Activated CD4-positive, alpha-beta T cell treated with anti-CD3 and anti-CD28 coated beads, Interleukin-2, amount 50 U/mL, for 4 hours (primary cell): ENCODE measurements at places on chromosomes 7 and 10.

DNA sequence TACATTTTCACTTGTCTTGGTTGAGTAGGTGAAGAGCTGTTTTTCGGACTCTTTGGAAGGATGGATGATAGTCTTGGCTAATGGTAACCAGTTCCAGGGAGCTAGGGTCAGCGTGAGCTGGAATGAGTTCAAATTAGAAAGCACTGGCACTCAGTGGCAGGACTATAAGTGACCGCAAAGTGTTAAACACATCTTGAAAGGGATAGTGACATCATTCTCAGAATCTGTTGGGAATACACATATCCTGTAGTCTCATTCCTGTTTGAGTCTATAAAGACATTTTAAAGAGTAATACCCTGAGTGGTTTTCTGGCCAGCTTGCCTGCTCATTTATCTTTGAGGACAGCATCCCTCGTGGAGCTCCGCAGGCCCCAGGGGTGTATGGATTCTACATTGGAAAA lies 56.7 kb upstream of the TMEM248 start:
- DNase-seq: no peak

DNA sequence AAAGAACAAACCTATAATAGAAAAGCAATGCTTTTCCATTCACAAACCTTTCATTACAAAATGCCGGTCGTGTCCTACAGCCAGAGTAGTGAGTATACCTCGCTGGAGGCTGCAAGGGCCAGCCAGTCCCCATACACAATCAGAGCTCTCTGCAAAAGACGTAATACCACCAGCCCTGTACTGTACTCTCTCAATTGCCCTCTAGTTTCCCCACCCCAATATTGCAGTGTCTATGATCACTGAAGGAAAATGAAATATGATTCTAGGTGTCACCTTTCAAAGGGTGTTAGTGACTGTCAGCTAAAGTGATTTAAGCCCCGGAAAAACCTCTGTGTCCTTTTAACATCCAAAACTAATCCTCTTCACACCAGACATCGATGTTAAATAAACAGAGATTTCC lies 24.8 kb downstream of the PLXNA4 start:
- no peak for DNase-seq

- no peak for DNase-seq
Measured at GRCh38 chr7:139687980-139688632, 89.7 kb downstream of the HIPK2 start.

- no peak for DNase-seq
Measured at GRCh38 chr10:82148764-82149163, 273.8 kb downstream of the NRG3 start.

- no peak for DNase-seq
Measured at GRCh38 chr7:30364773-30365172, 80.4 kb downstream of the ZNRF2 start.

DNA sequence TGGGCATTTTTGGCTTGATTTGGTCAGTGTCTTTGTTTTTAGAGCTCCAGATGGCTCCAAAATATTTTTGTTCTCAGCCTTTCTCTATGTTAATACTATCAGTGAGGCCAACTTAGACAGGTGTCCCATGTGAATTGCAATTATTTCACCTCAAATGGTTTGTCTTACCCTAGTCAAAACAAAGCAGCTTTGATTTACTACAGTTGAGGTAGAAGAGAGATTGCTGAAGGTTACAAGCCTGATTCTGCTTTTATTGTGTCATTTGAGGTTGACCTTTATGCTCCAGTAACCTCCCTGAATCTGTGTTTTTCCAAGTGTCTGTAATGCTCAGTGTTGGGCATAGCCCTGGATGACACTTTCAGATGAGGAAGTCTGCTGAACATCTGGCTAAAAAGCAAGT lies 882.9 kb downstream of the NRG3 start:
- DNase-seq: no peak

- DNase-seq: no peak
Measured at GRCh38 chr7:130615583-130615982, 53.0 kb downstream of the COPG2 start.

GRCh38 chr7:41878309-41879295 lies 175.7 kb upstream of the INHBA start:
- DNase-seq: no peak

DNA sequence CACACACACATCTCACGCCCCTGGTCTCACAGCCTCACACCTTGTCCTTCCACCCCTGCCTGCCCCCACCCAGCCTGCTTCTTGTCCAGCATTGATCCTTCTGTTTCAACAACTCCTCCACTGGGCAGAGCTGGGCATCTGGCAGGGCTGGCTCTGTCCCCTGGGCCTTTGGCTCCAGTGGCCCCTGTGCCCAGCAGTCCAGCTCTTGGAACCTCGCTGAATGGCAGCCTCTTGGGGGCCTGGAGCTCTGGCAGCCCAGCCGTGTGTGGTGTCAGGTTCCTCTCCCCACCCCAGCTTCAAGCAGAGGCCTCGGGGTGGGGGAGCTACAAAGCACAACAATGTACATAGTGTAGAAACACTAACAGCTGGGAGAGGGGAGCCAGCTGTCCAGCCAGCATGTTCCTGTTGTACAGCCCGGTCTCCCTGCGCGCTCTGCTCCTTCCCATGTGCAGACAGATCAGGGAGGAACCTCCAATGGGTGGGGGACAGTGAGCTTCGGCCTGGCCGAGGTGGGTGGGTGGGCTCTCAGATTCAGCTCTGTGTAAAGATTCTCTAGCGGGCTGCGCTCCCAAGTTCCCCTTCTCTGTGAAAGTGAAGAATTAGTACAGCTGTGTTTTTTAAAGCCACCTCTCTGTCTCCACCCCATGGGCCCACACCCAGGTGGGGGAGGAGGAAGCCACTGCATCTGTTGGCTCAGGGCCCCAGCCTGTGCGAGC lies 19.4 kb downstream of the ZMIZ2 start:
- DNase-seq: peak; percentile 12

GRCh38 chr7:94403546-94403945 lies 8.9 kb downstream of the COL1A2 start:
- DNase-seq: no peak

DNA sequence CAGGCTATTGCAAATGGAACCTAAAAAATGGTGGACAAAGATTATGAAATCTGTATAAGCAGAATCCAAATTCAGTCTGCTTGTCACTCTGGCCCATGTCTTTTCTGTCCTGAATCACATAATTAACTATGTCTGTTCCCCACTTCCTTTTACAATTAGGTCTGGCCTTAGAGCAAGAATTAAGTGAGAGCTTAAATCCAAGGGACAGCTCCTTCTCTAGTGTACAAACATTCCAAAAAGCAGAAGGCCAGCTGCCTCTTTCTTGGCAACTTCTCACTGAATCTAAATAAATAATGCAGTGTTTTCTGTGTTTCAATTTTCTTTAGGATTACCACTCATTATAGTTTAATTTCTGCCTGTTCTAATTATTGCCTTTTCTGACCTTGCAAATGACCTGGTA lies 39.3 kb upstream of the NEBL start:
- DNase-seq: no peak

GRCh38 chr7:99141841-99142726 lies 1.8 kb downstream of the SMURF1 start:
- DNase-seq: peak; percentile 73

- DNase-seq: no peak
Measured at GRCh38 chr10:78957471-78958039, 111.2 kb upstream of the ZMIZ1 start.

- no peak for DNase-seq
Measured at GRCh38 chr10:61124756-61125530, 181.0 kb upstream of the RHOBTB1 start.

GRCh38 chr7:131335639-131336381 lies 8.1 kb downstream of the MKLN1 start:
- DNase-seq: no peak

DNA sequence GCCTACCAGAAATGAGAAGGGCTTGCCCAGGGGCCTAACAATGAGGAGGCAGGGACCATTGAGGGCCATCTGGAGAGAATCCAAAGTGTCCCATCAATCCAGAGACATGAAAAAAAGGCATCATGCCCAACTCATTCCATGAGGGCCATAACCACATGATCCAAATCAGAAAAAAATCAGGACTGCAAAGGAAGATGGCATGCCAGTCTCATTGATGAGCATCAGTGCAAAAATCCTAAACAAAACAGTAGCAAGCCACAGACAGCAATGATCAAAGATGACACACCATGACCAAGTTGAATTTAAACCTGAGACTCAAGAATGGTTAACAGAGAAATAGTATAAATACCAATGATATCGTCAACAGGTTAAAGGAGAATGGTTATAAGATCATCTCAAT lies 7.0 kb upstream of the CYP3A4 start:
- no peak for DNase-seq

- DNase-seq: no peak
Measured at GRCh38 chr10:13945390-13946208, 358.8 kb downstream of the PRPF18 start.

GRCh38 chr7:112322070-112322469 lies 115.6 kb downstream of the ZNF277 start:
- DNase-seq: no peak

DNA sequence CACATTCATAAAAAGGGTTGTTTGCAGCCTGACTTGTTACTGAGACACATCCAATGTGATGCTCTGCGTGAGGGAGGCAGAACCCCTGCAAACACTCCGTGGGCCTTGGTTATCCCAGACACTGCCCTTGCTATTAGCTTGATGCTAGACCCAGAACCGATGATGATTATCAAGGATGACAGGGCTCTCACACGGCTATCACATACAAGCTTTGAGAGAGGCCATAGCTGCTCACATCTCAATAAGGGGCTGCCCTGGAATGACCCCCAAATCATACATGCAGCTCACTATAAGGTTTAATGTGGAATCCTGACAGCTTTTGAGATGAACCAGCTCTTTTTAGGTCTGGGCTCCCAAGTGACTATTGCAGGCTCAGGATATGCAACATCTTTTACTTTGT lies 44.4 kb upstream of the TCERG1L start:
- no peak for DNase-seq

- no peak for DNase-seq
Measured at GRCh38 chr7:120165227-120165626, 107.7 kb upstream of the KCND2 start.

GRCh38 chr7:91749418-91749817 lies 131.1 kb downstream of the MTERF1 start:
- DNase-seq: no peak

DNA sequence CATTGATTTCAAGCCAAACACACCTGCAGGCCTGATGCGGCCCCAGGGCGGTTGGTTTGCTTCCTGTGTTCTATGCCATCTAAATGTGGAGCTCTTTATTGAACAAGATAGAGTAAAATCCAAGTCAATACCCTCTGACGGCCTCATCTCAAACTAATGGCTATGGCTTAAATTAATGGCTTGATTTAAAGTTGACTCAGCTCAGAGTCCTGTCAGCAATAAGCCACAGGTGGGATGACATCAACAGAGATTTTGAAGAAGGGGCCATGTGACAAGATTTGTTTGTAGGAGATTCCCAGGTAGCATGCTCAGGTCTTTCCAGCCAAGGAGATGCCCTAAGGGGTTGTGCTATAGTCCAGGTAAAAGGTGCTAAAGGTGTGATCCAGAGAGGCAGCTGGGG lies 66.7 kb upstream of the ZNF32 start:
- no peak for DNase-seq

DNA sequence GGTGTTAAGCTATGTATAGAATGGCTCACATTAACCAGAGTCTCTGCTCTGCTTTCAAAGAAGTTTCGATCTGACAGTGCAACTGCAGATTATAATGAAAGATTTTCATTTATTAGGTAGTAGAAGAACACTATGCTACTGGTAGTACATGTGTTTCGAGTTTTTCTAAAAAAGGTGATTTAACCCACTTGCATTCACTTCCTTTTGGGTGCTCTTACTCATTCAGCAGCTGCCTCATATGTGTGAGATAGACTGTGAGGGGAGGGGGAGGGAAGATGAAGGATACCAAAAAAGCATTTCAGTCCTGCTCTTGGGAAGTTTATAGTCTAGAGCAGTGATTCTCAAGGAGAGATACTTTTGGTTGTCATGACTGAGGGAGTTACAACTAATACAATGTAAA lies 20.4 kb downstream of the PLEKHA8 start:
- DNase-seq: no peak

GRCh38 chr10:70541736-70542564 lies 60.6 kb downstream of the PRF1 start:
- DNase-seq: no peak
